A673 (cell line): ENCODE measurements at places on chromosomes 5 and 9.
A peak's percentile ranks its signal among the peaks of the same experiment; 100 is the strongest.

- DNase-seq = no peak
Measured at GRCh38 chr5:26192486-26192885, 845.9 kb downstream of the CDH9 start.

- DNase-seq = peak; percentile 50
Measured at GRCh38 chr9:100700689-100701318, 122.9 kb downstream of the CAVIN4 start.

DNA sequence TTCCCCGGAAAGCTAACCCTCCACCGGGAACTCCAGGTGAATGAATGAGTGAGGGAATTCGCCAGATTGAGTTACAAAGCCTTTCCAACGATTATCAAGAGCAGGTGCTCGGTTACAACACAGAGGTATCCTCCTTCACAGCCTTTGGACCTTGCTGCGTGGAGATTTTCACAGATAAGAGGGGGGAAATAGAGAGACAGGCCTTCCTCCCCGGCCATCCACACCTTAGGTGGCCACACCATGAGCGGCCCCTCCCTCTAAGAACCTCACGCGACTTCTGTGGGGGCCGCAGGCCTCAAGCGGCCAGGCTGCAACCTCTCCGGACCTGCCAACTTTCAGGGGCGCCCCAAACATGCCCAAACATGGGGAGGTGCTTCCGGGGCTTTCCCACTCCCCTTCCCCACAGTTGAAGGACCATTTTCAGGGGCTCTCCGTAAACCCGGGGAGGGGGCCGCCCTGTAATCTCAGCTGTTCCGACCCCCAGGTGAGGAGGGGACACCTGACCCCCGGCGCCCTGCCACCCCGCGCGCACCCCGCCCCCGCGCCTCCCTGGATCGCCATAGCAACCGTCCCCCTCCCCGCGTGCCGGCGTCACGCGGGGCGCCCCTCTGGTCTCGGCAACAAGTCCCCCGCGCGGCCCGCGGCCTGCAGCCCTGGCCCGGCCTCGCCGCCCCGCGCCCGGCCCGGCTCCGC lies 603 bp downstream of the DENND1A start:
- no peak for DNase-seq

DNA sequence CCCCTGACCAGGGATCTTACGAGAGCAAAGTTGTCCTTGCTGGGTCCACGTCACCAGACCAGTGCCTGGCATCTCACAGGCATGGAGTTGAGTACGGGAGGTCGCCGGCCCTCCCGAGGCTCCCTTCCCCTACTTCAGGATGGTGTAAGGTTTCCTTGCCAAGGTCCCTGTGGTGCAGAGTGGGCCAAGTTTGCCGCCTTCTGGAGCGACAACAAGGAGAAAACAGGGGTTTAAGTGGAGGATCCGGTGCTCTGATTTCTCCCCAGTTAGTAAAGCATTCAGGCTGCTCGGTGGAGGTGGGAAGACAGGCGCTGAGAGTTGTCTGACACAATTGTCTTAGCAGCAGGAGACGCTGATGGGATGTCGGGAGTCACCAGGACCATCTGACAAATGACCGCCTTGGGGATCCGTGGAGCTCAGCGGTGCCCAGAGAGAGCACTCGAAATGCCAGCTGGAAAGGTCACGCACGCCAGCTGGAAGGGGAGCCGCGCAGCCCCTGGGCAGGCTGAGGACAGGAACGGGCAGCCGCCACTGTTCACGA lies 37.3 kb downstream of the ADAMTS2 start:
- no peak for DNase-seq

GRCh38 chr5:38208782-38209378 lies 49.5 kb upstream of the EGFLAM start:
- DNase-seq = peak; percentile 65

- DNase-seq = no peak
Measured at GRCh38 chr5:146799231-146799630, 79.3 kb downstream of the PPP2R2B start.

GRCh38 chr9:30575218-30575617 lies 1809.2 kb upstream of the ACO1 start:
- no peak for DNase-seq

DNA sequence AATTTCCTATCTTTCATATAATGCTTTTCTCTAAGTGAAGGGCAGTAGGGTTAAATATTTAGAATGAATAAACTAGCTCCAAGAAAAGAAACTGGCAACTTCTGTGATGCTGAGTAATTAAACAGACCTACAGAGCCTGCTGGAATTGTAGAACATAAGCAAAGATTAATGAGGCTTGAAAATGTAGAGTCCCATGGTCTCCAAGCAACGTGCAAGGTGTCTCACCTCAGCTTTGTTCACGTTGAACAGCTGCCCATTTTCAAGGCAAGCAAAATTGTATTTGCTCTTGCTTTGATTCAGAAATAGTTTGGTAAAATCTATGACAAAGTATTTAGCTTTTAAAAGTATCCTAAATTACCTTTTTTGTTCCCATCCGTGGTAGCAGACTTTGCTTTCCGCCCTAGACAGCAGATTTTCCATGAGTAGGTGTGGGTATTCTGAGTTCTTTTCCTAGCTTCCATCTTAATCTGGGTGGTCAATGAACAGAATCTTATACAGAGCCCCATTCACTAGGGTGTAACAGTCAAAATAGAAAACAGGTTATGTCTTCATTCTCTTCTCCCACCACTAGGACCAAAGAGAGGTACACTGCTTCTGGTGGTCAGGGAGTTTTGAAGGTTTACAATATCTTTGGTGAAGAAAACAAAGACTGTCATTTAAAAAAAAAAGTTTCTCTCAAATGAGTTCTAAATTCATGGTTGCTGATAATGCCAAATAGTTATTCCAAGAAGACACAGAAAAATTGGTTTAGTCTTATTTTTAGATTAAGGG lies 52.1 kb upstream of the TYRP1 start:
- DNase-seq = no peak

DNA sequence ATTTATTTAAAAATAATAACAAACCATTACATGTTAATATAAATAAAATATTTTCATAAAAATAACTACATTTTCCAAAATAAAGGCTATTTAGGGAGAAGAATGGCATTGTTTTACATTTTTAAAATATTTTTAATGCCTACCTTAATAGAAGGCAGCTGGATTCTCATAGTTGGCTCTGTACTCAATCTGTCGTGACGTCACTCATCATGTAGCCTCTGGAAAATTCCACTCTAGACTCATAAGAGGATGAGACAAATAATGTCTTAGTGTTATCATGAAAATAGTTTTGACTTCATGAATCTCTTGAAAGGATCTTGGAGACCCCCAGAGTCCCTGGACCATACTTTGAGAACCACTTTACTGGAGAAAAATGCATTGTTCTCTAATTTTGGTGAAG lies 93.1 kb downstream of the NXNL2 start:
- DNase-seq = no peak

DNA sequence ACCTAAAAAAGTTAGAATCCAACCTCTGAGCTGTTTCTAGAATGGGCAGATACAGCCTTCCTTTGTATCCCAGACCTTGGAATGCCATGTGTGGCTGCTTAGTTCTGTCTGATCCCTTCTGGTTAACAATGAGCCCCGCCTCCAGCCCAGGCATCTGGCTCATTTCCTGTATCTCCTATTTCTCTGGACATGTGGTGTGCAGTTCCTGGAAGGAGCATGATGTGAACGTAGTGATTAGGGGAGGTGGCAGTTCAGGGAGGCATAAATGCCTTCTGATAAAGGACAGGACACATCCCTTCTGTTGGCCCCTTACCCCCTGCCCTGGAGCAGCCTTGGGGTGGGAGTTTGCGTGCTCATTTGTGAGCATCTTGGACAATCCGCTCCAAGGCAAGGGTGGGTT lies 243.0 kb downstream of the ZSWIM6 start:
- peak; percentile 68 for DNase-seq

GRCh38 chr5:83721953-83722901 lies 1.6 kb upstream of the HAPLN1 start:
- DNase-seq = peak; percentile 72

GRCh38 chr9:113580041-113580953 lies 116.8 kb downstream of the RGS3 start:
- no peak for DNase-seq

- DNase-seq = no peak
Measured at GRCh38 chr9:18371621-18372020, 102.3 kb upstream of the ADAMTSL1 start.

DNA sequence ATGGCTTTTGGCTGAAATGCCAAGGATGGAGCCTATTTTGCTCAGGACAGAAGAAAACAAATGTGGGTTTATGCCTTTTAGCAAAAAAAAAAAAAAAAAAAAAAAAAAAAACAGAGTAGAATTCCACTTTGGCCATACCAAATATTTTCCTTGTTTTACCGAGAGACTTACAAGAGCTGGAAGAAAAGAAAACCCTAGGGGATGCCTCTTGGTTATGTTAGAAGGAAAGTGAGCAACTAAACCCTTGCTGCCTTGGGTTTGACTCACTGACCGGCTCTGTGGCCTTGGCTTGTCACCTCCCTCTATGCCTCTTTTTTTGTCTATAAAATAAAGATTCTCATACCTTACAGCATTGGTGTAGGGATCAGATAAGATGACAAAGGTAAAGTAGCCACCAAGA lies 69.6 kb upstream of the ABCA1 start:
- no peak for DNase-seq

DNA sequence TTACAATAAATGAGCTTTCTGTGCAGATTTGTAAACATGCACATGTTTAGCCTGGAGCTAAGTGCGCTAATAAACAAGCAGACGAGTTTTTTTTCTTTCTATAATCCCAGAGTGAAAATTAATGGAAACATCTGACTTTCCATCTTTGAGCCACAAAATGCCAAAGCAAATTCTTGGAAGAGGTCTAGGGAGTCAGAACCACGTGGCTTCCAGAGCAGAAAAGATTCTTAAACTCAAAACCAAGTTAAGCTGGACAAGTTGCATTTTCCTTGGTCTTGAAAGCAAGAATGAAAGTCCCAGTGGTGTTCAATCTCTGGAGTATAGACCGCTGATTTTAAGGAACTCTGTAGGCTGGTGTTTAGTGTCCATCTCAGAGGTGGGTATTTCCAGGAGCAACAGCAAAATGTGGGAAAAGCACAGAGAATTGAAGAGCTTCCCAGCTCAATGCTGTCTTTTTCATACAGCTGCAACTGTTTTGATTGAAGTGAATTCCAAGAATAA lies 71.4 kb downstream of the MYO10 start:
- DNase-seq = no peak

- no peak for DNase-seq
Measured at GRCh38 chr5:6484446-6484845, 35.8 kb downstream of the UBE2QL1 start.

- no peak for DNase-seq
Measured at GRCh38 chr9:94916956-94917355, 190.5 kb downstream of the AOPEP start.

DNA sequence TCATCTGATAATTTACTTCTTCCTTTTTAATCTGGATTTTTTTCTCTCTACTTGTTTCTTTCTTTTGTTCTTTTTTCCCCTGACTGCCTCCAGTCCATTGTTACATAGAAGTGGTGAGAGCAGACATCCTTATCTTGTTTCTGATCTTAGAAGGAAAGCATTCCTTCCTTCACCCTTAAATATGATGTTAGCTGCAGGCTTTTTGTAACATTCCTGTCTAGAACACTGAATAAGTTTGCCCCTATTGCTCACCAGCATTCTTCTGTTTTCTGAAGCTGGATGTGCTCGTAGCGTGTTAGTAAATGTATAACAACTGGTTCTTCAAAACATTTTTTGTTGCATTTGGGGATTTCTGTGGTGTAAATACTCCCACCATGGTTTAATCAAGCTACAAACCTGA lies 136.7 kb upstream of the NFIL3 start:
- peak; percentile 29 for DNase-seq

DNA sequence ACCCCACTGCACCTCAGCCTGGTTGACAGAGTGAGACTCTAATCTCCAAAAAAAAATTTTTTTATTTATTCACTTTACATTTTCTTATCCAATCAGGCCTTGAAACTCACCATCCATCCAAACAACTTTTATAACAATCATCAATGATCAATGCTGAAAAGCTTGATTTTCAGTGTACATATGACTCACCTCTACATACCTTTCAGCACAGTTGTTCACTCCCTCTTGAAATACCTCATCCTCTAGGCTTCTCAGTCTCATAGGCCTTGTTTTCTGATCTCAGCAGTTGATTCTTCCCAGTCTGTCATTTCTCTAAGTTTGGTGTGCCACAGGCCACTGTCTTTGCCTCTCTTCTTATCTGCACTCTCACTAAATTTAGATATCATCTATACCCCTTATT lies 36.2 kb downstream of the GRIN3A start:
- no peak for DNase-seq

- no peak for DNase-seq
Measured at GRCh38 chr9:130693101-130693425, 517 bp upstream of the EXOSC2 start.
